Ovary (tissue), 10 donors: ENCODE measurements at places on chromosomes 13 and 19. TPM values are rescaled to one million over a fixed set of nuclear protein-coding genes. Genes with fewer than 3 reads are reported as not detected.

The SLC27A5 gene
- polyA plus RNA-seq: 0.70 TPM

GRCh38 chr13:46526740-46527139 lies 26.2 kb upstream of the LRCH1 start:
- H3K36me3 ChIP-seq: no peaks in the 10 kb centered on the region
- peaks cover 6% of the 10 kb centered on the region for H3K4me1 ChIP-seq
- no peak overlapping the region for H3K27ac ChIP-seq
- no peak overlapping the region for H3K4me3 ChIP-seq

The CABP5 gene
- polyA plus RNA-seq: not detected

DNA sequence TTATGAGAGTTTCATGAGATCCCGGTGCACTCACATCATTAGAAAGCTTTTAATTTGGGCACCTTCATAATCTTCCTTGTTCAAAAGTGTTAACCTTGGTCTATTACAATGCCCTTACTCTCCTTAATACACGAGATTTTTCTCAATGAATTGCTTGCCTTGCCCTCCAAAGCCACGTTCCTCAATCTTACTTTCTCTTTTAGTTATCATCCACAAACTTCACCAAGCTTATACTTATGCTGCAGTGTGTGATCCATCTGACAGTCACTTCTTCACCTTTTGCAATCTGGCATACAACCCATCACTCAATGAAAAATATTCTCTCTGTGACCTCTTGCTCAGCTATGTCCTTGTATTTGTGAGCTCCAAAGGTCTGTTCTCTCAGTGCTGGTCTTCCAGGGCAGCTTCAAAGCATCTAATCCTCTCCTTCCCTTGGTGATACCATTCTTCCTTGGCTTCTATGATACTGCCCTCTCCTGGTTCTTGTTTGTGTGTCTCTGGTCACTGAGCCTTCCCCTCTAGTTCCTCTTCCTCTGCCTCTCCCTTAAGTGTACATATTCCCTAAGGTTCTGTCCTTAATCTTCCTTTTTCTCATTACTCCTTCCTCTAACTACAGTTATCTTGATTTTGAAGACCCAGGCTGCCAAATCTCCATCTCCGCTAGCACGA lies 202.2 kb upstream of the STARD13 start:
- H3K4me3 ChIP-seq: no peak overlapping the region
- no peaks in the 10 kb centered on the region for H3K4me1 ChIP-seq
- DNase-seq: no peak

The CERS1 gene
- 1.7 TPM for polyA plus RNA-seq

- peak; percentile 95 for DNase-seq
- no peaks in the 10 kb centered on the region for H3K36me3 ChIP-seq
- peaks cover 11% of the 10 kb centered on the region for H3K4me1 ChIP-seq
- no peaks in the 10 kb centered on the region for H3K27me3 ChIP-seq
These were observed 31.2 kb upstream of the KLF2 start for GRCh38 chr19:16293118-16294091.

The GAMT gene
- polyA plus RNA-seq: 13.8 TPM

- H3K27ac ChIP-seq: no peak overlapping the region
- peak; percentile 23 for DNase-seq
- no peaks in the 10 kb centered on the region for H3K4me1 ChIP-seq
- H3K4me3 ChIP-seq: no peak overlapping the region
- no peaks in the 10 kb centered on the region for H3K27me3 ChIP-seq
These were observed 50.6 kb upstream of the UQCRFS1 start for GRCh38 chr19:29263305-29264135.

DNA sequence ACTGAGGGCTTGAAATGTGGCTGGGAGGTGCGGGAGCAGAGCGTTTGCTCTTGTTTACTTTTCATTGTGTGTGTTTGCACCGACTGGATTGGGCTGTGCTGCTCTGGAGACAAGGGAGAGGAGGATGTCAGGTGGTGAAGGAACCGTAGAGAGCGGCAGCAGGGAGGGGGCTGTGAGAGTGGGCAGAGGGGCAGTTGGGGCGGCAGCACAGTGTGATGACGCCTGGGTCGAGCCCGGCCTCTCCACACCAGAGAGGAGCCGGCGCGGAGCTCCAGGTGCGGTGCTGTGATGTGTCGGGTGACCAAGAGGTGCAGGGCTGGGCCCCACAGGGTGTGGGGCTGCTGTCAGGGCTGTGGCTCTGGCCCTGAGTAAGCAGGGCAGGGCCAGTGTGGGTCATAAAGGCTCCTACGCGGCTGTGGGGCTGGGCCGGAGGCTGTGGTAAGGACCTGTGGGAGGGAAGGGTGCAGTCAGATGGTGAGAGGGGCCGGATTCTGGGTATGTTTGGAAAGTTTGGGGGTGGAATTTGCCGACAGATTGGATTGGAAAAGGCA lies 10.5 kb downstream of the NAXD start:
- no peaks in the 10 kb centered on the region for H3K27me3 ChIP-seq
- H3K27ac ChIP-seq: peak overlapping the region; percentile 15
- DNase-seq: no peak

GRCh38 chr13:53028637-53029203 lies at the start of gene OLFM4:
TSS of gene OLFM4 (plus strand) at chr13:53028813. CDS start at chr13:53028837, 24 bp downstream.
- H3K36me3 ChIP-seq: no peaks in the 10 kb centered on the region
- no peaks in the 10 kb centered on the region for H3K27me3 ChIP-seq
- no peak for DNase-seq
- no peak within 1 kb of the TSS for H3K4me3 ChIP-seq
- H3K4me1 ChIP-seq: no peaks in the 10 kb centered on the region

GRCh38 chr19:16988661-16989060 lies 37.9 kb downstream of the CPAMD8 start:
- H3K4me1 ChIP-seq: no peaks in the 10 kb centered on the region
- H3K27ac ChIP-seq: no peak overlapping the region
- H3K27me3 ChIP-seq: no peaks in the 10 kb centered on the region
- no peak for DNase-seq

- no peak for DNase-seq
- no peaks in the 10 kb centered on the region for H3K4me1 ChIP-seq
- H3K27ac ChIP-seq: no peak overlapping the region
- H3K27me3 ChIP-seq: no peaks in the 10 kb centered on the region
- H3K36me3 ChIP-seq: no peaks in the 10 kb centered on the region
These were observed 52.4 kb downstream of the RBM26 start for GRCh38 chr13:79353693-79354092.

GRCh38 chr19:29714371-29714952 lies 599 bp downstream of the C19orf12 start:
- no peak for DNase-seq
- H3K27me3 ChIP-seq: no peaks in the 10 kb centered on the region
- peaks cover 2% of the 10 kb centered on the region for H3K4me1 ChIP-seq
- H3K27ac ChIP-seq: peak overlapping the region; percentile 86
- H3K4me3 ChIP-seq: peak overlapping the region; percentile 97

The PSG7 gene
- polyA plus RNA-seq: not detected

DNA sequence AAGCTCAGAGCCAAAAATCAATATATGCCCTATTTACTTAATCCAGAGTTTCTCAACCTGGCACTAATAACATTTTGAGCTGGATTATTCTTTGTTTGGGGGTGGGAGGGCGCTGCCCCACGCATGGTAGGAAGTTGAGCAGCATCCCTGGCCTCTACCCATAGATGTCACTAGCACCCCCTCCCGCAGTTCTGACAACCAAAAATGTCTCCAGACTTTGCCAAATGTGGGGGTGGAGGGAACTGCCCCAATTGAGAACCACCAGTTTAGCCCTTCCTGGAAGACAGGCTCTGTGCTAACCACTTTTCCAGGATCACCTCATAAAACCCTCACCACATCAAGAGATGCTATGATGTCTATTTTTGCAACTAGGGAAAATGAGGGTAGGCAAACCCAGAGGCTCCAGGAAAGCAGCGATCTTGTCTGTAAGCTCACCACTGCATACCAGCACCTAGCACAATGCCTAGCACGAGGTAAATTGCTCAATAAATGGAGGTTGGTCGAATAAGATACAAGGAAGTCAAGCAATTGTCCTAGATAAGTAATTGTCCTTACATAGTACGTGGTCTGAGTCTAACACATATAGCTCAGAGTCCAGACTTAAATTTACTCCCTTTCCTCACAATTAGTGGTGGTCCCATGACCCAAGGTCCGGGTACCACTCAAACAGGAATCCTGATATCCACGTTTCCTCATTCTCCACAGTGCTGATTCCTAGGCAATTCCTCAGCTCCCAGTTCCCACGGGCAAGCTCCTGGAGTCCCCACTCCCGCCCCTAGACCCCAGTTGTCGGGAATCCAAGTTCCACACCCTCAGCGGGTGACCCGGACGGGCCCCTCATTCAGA lies 892 bp downstream of the TRIR start:
- H3K4me3 ChIP-seq: peak overlapping the region; percentile 78
- no peaks in the 10 kb centered on the region for H3K36me3 ChIP-seq
- peaks cover 17% of the 10 kb centered on the region for H3K4me1 ChIP-seq

The C19orf85 gene
- polyA plus RNA-seq: not detected
